ENCODE measurements at places on chromosomes 1 and 21. TPM values are rescaled to one million over a fixed set of nuclear protein-coding genes. Genes with fewer than 3 reads are reported as not detected.
A peak's percentile ranks its signal among the peaks of the same experiment; 100 is the strongest.

DNA sequence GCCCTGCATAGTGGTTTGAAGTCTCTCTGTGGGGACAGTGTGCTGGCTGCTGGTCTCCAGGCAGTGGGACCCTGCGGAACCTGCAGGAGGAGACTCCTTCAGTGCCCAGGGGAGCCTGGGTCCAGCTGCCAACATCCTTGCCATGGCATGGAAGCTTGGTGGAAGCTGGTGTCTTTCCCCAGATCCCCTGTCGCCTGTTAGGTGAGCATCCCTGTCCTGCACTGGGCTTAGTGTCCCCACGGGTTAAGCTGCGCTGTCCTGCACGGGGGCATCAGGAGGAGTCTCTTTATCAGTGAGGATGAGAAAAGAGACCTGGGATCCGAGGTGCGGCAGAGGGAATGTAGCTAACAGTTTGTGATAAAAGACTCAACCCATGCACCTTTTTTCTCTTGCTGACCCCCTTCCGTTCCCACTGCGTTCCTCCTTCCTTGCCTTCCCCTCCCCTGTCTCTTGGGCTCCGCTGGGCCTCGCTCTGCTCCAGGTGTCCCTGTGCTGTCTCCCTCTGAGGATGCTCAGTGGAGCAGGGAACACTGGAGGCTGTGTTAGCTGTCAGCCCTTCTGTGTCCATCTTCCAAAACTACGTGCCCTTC lies 59.3 kb downstream of the SLC37A1 start:
- DNase-seq, result no peak

DNA sequence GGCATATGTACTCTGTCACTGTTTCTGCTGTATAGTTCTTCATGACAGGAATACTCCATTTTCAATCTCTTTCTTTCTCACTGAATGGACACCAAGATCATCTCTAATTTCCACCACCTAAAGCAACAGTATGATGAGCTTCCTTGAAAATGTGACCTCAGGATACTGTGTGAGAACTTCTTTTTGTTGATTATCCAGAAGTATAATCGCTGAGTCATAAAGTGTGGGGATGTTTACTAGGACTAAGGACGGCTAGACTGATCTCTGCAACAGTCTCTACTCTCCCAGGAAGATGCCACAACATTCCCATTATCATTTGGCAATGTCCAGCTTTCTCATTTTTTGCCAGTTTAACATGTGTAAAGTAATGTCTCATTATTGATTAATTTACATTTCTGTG lies 70.3 kb downstream of the TNFSF18 start:
- no peak for DNase-seq

DNA sequence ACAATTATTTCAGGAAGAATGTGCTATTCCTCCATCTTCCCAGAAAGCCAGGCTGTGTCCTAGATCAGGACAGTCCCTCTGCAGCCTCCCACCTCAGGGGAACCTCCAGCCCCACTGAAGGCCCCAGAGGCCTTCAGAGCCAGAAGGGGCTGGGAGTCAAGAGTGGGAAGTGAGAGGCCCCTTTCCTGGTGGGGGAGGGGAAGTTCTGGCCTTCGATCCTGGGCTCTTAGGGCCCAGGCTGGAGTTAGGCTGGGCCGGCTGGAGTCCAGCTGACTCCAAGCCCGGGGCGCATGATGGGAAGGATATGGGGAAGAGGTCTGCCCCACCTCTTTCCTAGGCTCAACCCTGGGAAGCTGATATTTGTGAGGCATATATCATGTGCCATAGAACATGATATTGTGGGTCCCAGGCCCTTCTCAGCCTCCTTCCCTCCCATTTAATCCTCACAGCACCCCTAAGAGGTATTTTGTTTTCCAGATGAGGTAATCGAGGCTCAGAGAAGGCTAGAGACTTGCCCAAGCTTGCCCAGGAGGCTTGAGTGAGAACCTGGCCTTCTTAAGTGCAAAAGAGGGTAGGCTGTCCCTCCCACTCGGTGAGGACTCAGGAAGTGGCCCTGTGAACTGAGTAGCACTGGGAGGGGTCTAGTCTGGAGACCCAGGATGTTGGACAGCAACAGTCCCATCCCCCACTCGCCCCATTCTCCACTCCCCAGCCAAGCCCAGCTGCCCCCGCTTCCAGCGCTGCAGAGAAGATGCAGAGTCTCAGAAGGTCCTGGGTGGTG lies 18.6 kb upstream of the HSPG2 start:
- no peak for DNase-seq

DNA sequence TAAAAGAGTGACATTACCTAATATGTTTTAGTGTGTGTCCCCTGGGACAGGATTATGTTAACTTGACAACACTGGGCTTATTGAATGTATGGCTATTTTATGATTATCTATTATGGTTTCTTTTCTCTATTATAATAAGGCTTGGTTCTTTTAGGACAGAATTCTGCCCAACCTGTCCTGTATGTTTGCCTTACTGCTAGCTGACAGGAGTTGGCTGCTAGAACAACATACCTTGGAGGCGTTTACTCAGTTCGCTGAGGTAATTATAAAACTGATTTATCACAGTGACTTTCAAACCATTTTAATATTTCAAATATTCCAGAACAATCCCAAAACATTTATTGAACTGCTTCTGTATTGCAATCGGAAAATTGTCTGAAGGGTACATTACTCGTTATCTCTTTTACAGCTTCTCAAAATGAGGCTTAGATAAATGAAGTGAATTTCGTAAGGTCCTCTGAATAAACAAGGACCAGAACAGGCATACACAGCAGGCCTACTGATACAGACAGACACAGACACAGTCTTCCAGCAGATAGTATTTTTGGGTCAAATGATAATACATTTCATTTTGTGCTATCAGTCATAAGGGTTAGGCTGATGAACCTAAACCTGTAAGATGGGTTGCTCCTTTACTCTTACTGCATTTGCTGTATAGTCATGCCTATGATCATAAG lies 44.2 kb downstream of the SCYL3 start:
- no peak for DNase-seq

The IL24 gene
- 19.0 TPM for total RNA-seq

The NCAM2 gene
- not detected for total RNA-seq

The ZNF678 gene
- 8.5 TPM for total RNA-seq

GRCh38 chr1:80008934-80009333 lies 1002.4 kb upstream of the ADGRL4 start:
- DNase-seq, result no peak

The NMNAT2 gene
- not detected for total RNA-seq

- DNase-seq, result no peak
These were observed 774.3 kb downstream of the MRPL39 start for GRCh38 chr21:24832961-24833360.

The CRYBG2 gene
- total RNA-seq, result 6.0 TPM

The CRP gene
- total RNA-seq, result not detected

The GON4L gene
- total RNA-seq, result 63.7 TPM

GRCh38 chr1:67479146-67479891 lies 49.1 kb upstream of the SERBP1 start:
- peak; percentile 21 for DNase-seq

GRCh38 chr1:190320952-190321351 lies 156.7 kb downstream of the BRINP3 start:
- no peak for DNase-seq

GRCh38 chr21:34722684-34723300 lies 54.0 kb downstream of the CLIC6 start:
- no peak for DNase-seq

- no peak for DNase-seq
These were observed 57.0 kb downstream of the SPATA46 start for GRCh38 chr1:162319493-162320175.
